ENCODE measurements at places on chromosomes 12 and 14.

GRCh38 chr12:63802012-63802608 lies 22.4 kb downstream of the RXYLT1 start:
- no peak for DNase-seq

- DNase-seq: no peak
These were observed 14.7 kb downstream of the PTPRO start for GRCh38 chr12:15336768-15337553.

DNA sequence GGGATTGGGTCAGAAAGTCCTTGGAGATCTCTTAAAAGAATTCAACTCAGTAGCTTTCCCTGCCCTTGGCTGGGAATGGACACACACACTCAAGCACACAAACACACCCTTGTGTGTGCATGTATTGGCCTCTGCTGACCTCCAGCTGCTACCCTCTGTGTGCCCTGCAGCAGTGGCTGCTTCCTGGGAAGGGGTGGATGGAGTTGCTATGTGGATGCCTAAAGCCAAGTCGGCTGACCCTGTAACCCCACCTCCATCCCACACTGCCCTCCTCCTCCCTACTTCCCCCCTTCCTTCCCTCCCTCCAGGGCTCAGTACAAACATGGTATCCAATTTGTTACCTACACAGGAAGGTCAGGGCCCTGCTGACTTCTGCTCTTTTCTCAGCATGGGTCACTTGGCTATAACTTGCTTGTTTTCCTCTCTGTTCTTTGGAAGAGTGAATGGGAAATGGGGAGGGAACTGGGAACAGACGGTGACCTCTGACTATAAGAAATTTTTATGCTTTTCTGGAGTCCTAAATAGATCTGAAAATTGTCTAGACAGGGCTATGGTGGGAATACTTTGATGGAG lies 351.6 kb upstream of the TBX3 start:
- peak; percentile 8 for DNase-seq

GRCh38 chr12:19453961-19454360 lies 14.7 kb downstream of the AEBP2 start:
- DNase-seq: no peak

GRCh38 chr12:58803908-58804307 lies 116.4 kb downstream of the LRIG3 start:
- DNase-seq: no peak

DNA sequence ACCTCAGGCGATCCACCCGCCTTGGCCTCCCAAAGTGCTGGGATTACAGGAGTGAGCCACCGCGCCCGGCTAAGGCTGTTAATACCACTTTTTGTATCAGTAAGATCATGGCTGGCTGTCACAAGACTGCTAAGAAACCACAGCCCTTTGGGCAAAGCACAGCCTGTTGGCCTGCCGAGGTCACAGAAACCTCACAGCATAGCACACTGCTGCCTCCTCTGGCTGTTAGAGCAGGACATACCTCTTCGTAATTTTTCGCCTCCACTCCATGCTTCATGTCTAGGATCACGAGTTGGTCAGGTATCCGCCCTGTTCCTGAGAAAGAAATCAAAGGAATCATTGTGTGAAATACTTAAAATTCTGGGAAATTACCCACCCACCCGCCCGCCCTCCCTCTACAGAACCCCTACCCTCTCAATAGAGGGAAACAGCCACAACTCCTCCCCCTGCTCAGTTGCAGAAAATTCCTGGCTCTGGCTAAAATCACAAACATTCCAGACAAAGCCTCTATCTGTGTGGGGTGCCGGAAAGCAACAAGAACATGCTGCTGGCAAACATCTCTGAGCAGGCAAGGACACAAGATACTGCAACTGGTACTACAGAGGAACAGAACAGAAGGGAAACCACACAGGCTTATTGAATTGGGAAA lies 20.7 kb upstream of the NEK9 start:
- DNase-seq: peak; percentile 64

DNA sequence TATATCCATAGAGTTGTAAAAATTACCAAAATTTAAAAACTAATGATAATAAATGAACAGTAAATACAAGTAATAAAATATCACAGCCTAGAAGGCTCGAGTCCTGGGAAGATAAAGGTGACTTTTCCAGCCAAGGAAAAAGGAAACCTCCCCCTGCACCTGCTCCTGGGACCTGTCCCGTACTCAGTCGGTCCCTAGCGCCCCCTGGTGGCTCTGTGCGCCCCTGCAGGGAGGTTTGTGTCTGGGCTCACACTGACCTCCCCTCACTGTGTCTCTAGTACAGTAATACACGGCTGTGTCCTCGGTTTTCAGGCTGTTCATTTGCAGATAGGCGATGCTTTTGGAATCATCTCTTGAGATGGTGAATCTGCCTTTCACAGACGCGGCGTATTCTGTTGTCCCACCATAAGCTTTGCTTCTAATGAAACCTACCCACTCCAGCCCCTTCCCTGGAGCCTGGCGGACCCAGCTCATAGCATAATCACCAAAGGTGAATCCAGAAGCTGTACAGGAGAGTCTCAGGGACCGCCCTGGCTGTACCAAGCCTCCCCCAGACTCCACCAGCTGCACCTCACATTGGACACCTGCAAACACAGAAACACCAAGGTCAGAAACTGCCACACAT lies 1030.4 kb downstream of the TMEM121 start:
- no peak for DNase-seq

- no peak for DNase-seq
These were observed 30.7 kb downstream of the TMEM229B start for GRCh38 chr14:67457782-67458181.

DNA sequence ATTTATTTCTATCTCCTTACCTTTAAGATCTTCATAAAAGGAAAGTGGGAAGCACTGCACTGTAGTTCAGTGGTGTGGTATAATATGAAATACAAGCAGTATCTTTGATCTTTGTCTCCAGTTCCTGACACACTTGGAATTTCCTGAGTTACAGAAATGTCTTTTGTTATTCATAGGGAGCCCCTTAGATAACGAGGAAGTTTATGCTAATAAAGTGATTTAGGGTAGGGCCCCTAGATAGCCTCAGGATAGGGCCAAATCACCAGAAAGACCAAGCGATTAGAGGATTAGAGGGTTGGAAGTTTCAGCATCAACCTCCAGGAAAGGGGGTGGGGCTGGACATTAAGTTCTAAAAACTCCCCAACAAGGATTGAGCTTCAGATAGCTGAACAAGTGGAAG lies 29.9 kb upstream of the DDHD1 start:
- DNase-seq: no peak

GRCh38 chr12:113260127-113260526 lies 38.9 kb downstream of the TPCN1 start:
- peak; percentile 55 for DNase-seq

DNA sequence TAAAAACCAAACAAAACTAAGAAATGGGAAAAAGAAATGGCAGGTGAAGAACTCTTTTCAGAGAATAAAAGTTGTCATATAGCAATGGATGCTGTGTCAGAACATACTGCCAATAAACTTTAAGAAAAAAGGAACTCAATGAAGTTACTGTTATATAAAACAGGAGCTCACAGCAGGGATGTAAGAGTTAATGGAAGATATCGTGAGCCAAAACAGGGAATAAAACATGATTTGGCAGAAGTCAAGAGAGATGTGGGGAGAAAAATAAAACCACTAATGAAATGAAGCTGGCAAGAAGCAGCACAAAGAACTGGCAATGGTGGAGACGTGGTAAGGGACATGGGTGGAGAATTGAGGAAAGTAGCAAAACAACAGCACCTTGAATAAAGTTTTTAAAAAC lies 61.0 kb downstream of the TAOK3 start:
- DNase-seq: no peak

GRCh38 chr14:94961386-94962165 lies 191.7 kb upstream of the GSC start:
- no peak for DNase-seq

DNA sequence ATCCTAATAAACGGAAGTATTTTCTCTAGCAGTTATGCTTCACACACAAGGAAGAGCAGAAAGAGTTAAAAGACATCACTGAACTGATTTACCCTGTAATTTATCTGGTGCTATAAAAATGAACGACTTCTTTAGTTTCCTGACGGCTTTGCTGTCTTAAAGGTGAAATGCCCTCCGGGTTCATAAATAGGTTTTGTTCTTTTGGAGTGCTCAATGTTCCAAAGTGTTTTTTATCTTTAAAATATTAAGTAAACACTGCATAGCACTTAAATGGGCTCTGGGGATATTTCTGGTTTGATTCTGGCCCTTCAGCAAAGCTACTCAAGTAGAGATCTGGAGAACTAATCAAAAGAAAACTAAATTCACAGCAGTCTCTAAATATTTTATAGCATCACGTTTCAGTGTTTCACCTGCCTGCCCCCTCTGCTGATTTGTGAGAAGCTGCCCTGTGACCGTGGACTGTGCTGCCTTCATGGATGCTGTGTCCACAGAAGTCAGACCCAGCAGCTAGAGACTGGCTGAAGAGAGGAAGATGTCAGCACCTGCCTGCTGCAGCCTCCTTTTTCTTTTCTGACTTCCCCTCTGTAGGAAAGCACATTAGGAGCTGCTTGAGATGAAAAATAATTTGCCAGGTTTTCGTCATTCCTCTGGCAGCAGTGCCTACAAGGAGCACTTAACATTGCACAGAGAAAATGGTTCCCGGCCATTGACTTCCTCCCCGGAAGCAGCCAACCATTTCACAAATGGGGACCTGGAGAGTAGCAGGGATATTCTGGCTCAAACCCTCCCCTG lies 205.1 kb upstream of the FSCB start:
- DNase-seq: no peak

DNA sequence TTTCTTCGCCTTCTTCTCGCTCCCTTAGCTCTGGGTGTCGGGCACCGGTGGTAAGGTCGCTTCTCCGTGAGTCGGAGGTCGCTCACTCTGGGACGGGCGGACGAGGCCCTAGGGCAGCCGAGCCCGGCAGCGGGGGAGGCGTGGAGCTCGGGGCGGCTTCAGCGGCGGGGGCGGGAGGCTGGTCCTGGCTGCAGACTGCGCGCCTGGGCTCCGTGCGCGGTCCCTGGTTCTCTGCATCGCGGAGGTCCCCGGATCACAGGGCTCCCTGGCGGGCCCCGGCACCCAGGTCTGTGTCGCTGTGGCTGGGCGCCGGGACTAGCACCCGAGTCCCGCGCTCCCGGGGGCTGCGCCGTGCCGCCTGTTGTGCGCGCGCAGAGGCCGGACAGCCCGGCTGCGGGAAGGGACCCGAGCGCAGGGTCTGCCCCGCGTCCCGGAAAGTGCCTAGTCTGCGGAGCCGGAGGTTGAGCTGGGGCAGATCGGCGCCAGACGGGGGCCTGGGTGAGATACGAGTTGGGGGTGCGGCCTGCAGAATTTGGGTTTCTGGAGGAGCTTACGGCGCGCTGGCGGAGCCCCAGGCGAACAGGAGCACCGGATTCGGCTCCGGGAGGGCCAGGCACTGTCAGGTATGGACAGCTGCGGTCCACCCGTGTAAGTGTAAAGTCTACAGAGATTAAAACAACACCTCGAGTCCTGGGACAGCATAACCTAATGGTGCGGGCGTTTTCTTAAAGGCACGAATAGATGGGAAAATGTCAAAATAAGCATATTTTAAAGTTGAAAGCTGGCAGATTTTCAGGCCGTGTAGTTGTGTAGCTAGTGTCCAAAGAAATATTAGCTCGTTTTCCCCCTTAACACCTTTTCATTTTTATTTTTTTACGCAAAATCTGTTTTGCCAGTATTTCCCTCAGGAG lies 713 bp downstream of the FRMD6 start:
- DNase-seq: peak; percentile 44

GRCh38 chr14:77660754-77661153 lies 44.3 kb upstream of the SPTLC2 start:
- no peak for DNase-seq

- no peak for DNase-seq
These were observed 41.3 kb downstream of the MSRB3 start for GRCh38 chr12:65319688-65320200.

DNA sequence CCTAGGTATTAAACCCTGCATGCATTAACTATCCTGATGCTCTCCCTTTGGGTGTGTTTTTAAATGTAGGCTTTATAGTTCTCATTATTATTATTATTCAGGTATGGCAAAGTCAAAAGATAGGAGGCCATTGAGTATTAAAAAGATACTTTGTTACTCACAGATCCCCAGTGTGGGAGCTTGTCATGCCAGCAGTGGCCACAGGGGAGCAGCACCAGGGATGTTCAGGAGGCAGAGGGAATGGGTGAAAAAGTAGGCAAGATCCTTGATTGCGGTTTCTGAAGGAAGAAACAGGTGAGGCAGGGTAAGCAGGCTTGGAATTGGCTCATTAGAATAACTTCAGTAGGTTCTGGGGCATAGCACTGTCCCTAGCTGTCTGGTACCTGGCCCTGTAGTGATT lies 382.2 kb downstream of the MED13L start:
- DNase-seq: no peak

DNA sequence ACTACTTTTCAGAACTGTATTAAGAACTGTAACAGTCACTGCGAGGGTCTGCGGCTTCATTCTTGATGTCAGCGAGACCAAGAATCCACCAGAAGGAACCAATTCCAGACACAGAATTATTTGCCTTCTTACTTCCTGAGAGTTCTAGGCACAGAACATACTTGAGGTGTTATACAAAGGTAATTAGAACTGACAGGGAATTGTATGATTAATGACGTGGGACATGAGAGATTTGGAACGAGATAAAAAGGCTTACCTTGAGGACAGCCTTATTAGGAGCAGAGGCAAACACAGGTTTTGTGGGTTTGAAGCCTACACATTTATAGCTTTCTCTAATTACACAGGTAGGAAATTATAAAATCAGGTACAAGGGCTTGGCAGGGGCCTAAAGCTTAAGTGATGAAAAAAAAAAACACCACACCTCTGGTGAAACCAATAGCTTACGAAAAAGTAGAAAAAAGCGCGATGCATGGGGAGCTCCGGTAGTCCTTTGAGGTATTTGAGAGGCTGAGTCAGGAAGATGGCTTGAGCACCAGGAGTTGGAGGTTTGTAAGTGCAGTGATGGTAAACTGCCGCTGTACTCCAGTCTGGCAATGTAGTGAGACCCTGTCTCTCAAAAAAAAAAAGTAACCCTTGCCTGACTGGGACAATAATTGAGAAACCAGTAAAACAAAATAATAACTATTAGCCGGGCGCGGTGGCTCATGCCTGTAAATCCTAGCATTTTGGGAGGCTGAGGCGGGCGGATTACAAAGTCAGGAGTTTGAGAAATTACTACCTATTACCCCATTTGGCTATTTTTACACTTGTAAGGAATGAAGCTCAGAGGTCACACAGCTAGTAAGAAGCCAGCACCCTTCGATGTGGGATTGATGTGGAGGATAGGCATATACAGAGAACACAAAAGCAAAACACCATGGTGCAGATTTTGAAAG lies 795 bp upstream of the ACOT2 start:
- DNase-seq: no peak
